Stimulated activated CD4-positive, alpha-beta T cell treated with anti-CD3 and anti-CD28 coated beads, Interleukin-1b, Interleukin-23, amount 100 ng/mL, for 1 hour (primary cell): ENCODE measurements at places on chromosomes 11 and 22.

DNA sequence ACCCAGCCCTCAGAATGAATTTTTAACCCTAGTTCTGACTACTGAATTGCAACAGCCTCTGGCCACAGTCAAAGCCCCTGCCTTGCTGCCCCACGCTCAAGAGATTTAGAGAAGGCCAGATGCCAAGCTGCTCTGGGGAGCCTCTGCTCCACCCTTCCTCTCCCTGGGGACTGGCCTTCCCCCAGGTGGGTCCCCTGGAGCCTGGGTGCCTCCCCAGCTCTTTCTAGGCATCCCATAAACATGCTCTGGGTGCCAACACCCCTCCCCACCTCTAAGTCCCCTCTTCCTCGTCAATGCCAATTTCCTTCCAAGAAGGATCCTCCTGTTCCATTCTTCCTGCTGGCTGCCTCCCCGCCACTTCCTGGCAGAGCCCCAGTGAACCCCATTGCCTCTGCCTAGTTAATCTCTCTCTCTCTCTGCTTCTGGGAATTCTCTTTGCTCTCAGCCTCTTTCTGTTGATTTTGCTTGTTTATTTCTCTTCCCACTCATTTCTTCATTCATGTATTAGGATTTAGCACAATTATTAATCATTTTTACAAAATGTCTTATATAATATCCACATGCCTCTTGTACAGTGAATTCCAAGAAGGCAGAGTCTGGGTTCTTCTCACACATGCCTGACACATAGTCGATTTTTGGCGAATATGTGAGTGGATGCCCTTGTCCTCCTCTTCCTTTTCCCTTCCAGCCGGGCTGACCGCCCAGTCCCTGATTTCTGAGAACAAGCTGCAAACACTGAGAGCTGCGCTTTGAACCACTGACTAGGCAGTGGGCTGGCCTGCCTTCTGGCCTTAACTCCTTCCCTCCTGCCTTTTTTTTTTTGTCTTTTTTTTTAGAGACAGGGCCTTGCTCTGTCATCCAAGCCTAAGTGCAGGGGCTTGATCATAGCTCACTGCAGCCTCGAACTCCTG, 17.5 kb downstream of the UQCR10 start:
- no peak for DNase-seq

- no peak for DNase-seq
Observed at GRCh38 chr11:11845071-11845470, 3.3 kb downstream of the USP47 start.

DNA sequence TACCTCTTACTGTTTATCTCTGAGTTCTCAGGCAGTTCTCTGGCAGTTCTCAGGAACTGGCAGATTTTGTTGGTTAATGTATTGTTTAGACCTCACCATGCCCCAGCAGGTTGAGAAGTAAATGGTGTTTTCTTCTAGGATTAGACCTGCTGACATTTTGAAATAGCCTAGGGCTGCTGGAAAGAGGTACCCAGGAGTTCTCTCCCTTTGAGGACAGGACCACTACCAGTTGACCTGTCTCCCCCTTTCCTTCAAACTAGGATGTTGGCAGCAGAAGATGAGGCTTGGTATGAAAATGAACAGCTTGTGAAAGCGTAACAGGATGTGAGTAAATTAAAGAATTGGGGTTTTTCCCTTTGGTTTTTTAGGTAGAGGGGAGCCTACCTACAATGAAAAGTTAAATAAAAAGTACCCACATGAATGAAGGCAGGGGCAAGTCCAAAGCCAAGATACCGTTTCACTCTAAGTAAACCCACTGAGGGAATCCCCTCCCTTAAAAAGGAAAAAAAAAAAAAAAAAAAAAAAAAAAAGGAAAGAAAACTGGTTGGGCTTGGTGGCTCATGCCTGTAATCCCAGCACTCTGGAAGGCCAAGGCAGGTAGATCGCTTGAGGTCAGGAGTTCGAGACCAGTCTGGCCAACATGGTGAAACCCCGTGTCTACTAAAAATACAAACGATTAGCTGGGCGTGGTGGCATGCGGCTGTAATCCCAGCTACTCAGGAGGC, 96.2 kb downstream of the PDHX start:
- DNase-seq: no peak

DNA sequence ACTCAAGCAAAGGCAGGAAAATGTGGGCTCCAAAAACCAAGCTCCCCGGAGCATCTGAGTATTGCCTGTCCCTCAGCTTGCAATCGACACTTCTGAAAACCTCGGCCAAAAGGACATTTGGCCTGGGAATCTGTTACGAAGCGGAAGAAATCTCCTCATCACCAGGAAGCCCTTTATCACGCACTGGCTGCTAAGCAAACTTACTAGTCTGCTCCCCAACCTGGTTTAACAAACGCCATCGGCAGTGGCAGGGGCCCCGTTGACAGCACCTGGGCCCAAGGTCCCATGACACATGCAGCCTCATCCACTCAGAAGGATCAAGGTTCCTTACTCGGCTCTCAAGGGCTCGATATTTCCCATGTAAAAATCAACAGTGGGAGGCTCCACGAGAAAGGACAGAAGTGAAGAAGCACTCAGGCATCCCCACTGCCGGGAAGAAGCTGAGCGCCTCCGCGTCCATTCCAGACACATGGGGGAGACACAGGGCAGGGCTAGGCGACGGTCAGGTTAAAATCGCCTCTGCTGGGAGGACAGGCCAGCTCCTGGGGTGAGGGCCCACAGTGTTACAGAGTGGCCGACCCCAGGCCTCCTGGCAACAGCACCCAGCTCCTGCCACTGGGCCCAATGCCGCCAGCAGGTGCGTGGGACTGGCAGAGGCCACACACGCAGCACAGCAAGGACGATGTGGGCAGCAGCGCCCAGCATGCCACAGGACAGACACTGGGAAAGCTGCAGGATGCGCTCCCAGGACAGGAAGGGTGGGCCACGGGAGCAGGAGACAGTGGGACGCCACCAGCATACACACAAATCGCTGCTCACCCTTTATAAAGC, 27.1 kb downstream of the BRD1 start:
- no peak for DNase-seq

DNA sequence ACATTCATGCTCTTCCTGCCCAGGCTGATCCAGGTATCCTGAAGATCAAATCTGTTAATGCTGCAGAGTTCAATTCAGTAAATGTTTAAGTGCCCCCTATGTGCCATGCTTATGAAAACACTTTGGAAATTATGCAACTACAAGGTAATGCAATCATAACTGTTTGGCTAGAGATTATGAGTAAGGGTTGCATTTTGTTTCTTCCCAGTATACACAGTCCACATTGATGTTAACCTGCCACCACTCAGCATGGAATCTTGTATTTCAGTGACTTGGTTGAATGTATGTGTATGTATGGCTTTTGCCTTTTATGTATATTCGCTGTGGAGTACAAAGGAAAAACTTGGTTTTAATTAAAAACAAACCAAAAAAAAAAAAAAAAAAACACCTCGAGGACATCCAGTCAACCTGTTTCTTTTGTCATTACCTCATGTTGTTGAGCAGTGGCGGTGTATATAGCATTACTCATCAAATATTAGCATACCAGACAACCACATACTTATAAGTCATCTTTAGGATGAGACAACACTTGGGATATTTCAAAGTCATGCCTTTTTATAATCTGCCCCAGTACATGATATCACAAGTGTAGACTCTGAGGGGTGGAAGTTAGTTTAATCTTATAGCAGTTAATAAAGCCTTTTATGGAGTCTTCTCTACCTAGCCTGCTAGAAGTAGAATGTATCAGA, 86.1 kb upstream of the HORMAD2 start:
- no peak for DNase-seq

DNA sequence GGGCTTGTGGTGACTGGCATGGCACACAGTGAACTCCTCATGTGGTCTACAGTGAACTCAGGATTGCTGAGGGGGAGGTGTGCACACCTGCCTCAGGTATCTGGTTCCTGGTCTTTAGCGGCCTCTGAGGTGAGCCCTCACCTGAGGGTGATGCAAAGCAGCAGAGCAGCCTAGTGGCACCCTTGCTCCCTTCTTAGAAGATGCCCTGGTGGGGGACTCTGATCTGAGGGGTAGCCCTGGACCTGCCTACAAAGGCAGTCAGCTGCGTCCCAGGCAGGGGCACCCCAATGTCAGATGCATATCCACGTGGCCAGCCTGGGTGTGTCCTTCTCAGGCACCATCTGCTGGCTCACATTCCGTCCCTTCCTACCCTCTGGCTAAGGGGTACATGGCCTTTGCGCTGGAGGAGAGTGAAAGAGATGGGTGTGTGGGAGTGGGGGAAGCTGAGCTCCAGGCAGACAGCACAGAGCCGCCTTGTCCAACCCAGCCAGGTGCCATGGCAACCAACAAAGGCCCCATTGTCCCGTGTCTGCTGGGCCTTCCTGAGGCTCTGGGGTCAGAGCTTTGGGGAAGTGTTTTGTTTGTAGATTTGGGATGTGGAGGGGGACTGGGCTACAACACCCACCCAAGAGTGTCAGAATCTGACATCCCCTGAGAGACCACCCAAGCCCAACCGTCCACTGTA, 5.8 kb downstream of the PLEKHB1 start:
- DNase-seq: no peak

GRCh38 chr11:114155116-114155515, 95.6 kb downstream of the ZBTB16 start:
- no peak for DNase-seq

- DNase-seq: no peak
Observed at GRCh38 chr11:17314904-17315426, 36.6 kb upstream of the NCR3LG1 start.

- DNase-seq: no peak
Observed at GRCh38 chr22:47630741-47631534, 868.5 kb downstream of the TBC1D22A start.
